ENCODE measurements at places on chromosomes 3 and 15.

GRCh38 chr3:11543141-11543947 lies 100.4 kb downstream of the VGLL4 start:
- no peak for DNase-seq

DNA sequence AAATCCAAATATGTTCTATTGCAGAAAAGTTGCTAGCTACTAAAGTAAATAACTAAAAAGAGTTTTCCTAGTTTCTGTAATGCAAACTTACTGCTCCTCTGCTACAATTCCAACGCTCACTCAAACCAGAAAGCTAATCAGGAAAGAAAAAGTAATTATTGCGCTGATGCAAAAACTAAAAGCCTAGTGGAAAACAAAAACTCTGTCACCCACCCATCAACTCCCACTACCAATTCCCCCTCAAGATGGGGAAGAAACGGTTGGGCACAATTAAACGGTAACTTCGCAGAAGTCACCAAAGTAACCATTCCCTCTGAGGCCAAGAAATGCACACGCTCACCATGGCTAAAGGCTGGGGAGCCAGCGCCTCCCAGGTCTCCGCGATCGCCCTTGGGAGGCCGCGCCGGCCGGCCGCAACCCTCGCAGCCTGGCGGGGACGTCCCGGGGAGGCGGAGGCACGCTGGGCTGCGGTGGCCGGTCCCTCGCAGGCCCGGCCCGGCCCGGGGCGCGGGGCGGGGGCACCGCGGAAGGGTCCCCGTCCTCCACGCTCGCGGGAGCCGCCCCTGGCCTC lies 684 bp downstream of the SLTM start:
- peak; percentile 73 for DNase-seq

DNA sequence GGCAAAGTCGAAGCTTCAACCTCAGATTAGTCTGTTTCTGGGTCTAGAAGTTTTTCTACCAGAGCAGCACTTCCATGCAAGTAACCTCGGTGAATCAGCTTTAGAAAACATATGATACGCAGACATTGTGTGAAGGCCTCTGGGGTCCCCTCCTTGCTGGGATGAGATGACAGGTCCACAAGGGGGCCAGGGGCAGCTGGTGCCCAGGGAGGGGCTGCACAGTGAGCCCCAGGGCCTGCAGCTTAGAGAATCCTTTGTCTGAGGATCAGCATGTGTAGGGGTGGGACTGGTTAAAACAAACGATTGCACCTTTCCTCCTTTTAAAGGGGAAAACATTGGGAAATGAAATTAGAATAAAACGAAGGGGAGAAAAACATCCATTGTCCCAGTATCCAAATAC lies 47.5 kb upstream of the TLE3 start:
- DNase-seq, result no peak

DNA sequence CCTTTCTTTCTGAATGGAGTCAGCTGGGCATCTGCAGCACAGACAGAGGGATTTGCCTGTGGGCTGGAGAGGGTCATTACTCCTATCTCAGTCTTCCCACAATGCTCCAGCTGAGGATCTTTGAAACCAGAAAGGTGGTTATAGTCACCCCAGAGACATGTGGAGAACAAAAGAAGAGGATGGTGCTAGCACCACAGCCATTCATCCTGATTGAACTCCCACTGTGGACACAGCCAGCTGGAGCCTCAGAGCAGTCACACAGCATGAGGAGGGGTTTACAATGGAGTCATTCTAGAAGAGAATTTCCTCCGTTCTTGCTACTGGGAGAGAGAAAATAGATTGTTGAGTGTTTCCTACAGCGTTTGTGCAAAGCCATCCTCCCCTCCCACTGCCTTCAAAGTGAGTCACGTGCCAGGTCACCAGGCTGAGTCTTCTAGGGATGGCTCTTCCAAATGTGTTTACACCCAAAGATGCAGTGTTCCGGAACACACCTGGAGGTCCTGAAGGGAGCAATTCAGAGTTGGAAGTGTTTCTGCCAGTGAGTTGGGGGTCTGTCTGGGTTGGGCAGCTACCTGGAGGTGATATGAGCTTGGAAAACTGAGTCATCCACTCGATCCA lies 18.9 kb upstream of the GREM1 start:
- DNase-seq, result no peak

GRCh38 chr3:123202451-123202850 lies 708 bp downstream of the SEC22A start:
- DNase-seq, result peak; percentile 27

DNA sequence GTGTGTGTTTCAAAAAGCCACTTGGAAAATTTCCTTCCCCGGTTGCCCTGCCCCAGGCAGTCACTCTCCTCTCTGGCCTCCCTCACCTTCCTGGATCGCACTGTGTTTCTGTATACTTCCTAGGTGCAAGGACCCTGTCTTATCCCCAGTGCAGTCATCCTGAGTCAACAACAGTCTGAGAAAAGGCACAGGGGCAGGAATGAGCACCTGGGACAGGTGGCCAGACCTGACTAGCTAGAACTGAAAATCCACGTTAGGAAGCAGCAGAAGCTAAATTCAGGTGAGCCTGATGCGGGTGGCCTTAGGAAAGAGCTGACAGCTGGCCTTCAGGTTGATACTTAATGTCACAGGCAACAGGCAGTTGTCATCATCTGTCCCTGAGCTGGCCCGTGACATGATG lies 62.9 kb upstream of the VGLL4 start:
- DNase-seq, result no peak

GRCh38 chr3:20462226-20462625 lies 276.2 kb upstream of the SGO1 start:
- peak; percentile 8 for DNase-seq

DNA sequence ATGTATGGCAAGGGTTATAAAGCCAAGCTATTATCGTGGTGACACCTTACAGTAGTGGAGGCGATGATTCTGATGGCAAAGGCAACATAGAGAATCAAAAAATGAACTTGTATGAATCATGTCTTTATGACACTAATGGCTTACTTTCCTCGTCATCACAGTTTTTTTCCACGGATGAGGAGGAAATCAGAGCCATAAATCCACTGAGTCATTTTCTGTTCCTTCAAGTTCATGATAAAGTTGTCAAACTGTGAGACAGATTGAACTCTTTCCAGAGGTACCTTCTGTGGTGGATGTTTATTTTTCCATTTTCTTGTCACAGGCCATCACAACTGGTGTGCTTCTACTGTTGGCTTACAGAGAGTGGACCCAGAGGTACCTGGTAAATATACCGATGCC lies 8.5 kb downstream of the TMEM212 start:
- DNase-seq, result no peak

GRCh38 chr3:175430983-175431773 lies 572.0 kb downstream of the NAALADL2 start:
- DNase-seq, result no peak

- no peak for DNase-seq
Observed at GRCh38 chr3:43214616-43215015, 71.7 kb upstream of the SNRK start.

DNA sequence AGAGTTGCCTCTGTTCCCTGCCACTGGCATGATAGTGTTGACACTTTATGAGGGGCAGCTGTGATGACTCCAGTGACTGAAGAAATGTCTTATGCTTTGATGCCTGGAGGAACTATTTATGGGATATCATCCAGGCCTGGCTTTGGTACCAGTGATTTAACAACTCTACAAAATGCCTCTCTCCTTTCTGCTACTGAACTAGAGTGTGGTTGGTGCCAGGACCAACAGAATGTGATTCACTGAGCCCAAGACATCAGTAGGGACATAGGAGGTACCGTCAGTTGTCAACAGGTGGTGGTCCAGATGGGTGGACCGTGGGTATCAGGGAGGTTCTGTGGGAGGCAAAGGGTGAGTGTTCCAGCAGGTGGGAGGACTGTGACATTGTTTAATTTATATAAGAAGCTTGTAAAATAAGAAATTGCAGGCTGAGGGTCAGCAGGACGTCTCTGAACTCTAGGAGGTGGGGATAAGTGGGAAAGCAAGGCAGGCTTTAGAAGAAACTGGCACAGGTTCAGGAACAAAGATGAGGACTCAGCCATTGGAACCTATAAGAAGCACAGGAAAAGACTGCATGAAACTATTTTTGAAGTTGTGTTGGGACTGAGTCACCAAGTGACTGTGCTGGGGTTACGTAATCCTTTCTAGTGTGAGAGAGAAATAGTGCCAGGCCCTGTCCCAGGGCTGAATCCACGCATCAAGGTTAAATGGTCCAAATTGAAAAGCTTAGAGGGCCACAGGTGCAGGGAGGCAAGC lies 28.5 kb upstream of the SLC7A14 start:
- DNase-seq, result peak; percentile 91

DNA sequence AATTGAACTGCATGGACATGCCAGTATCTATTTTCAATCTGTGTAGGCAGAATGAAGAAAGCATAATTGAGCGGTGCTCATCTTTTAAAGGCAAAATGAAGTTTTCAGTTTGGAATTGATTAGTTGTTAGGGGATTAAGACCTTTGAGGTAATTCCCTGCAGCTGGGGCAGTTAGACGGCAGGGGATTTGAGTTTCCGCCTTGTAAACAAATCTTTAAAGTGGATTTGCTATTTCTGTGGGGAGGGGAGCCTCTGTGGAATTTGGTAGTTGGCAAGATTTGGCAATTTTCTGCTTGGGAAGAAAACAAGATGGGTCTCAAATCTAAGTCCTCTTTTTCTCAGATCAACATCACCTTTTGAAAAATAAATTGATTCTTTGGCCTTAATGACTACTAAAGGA lies 212.5 kb upstream of the CNTN6 start:
- no peak for DNase-seq

DNA sequence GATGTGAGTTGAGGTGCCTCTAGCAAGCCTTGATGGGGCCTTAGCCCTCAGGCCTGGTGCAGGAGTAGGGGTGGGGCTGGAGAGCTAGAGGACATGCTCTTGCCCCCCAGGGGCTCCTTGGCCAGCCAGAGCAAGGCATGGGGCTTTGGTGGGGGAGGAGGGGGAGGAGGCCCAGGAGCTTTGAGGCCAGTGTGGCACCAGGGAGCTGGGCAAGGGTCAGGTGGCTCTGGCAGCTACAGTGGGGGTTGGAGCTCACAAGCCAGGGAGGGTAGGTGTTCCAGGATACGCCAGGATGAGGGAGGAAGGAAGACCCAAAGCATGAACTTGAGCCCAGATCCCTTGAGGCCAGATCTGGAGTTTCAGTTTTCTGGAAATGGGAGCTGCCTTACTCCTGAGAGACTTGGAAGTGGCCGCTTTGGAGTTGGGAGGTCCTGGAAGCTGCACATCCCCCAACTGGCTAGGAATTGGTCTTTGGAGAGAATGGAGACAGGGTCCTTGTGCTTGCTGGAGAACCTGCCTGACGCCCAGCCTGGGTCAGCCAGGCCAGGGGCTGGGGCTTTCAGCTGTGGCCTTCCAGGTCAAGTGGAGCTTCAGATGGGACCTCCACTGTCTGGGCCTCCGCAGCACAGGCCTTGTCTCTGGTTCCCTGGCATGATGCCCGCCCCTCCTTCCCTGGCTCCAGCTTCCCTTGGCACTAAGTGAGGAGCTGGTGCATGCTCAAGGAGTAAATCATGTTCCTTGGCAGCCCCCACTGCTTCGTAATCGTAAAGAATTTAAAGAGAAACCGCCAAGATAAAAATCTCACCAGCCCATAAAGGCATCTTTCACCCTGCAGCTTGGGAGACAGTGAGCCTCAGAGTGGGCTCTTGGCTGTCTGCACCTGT lies 8.7 kb downstream of the SEMA3F start:
- peak; percentile 97 for DNase-seq

- no peak for DNase-seq
Observed at GRCh38 chr3:177594096-177594495, 396.8 kb upstream of the TBL1XR1 start.

DNA sequence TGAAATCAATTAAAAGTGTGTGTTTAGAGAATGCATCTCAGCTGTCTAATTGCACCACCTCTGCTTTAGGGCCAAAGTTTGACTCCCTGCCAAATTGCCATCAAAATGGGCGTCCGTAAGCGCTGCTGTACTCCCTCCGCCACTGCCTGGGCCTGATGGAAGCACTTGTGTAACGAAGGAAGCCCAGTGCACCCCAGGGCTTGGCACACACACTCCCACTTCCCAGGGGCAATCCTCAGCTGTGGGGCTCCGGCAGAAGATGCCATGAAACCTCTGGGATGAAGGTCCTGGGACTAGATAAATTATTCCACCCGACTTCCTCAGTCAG lies 137.8 kb downstream of the RORA start:
- no peak for DNase-seq

DNA sequence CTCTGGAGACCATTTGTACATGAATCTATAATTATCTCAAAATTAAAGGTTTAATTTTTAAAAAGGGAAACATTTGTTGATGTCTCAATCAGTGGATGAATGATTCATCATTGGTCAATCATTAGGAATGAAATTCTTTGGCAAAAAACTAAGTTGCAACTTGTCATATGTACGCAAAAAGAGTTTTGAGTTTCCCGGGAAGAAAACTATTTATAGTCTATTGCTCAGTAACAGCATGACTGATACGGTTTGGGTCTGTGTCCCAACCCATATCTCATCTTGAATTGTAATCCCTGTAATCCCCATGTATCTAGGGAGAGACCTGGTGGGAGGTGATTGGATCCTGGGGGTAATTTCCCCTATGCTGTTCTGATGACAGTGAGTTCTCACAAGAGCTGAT lies 765.8 kb upstream of the ROBO1 start:
- DNase-seq, result no peak

DNA sequence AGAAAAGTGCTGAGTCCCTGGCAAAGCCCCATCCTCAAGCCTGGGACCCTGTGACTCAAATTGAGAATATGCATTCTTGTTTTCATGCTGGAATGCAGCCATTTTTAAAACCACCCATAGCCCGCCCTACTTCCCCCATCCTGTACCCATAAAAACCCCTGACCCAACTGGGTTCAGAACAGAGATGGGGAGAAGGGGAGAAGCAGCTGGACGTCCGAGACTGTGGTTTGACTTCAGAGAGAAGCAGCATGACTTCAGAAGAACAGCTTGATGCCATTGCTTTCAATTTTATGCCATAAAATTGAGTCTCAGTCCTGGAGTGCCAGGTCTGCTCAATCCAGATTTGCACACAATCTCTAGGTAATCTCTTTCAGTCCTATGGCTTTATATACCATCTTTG lies 78.2 kb downstream of the BCHE start:
- DNase-seq, result no peak

- DNase-seq, result no peak
Observed at GRCh38 chr15:69493406-69493805, 40.8 kb downstream of the RPLP1 start.

DNA sequence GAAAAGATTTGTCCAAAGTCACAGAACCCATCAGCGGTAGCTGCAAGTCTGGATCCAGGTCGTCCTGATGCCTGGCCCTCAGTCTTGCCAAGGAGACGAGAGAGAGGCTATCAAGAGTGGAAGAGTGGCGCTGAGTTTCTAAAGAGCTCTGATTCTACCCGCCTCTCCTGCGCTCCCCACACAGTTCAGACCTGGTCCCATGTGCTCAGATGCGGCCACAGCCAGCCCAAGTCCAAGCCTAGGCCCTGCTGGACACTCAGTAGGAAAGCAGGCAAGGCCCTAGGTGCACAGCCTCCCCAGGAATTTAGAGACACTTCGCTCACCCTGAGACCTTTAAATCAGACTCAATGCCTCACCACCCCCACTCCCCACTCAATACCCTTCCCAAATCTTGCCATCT lies 32.4 kb downstream of the CCDC12 start:
- no peak for DNase-seq

Data from adipocyte (in vitro differentiated cells).